Epithelial cell of prostate (primary cell): ENCODE measurements at places on chromosomes 1 and 21.

- DNase-seq = no peak
Observed at GRCh38 chr1:181057079-181057478, 23.3 kb downstream of the MR1 start.

GRCh38 chr1:11301601-11302000 is 28.6 kb downstream of the UBIAD1 start:
- DNase-seq = no peak

DNA sequence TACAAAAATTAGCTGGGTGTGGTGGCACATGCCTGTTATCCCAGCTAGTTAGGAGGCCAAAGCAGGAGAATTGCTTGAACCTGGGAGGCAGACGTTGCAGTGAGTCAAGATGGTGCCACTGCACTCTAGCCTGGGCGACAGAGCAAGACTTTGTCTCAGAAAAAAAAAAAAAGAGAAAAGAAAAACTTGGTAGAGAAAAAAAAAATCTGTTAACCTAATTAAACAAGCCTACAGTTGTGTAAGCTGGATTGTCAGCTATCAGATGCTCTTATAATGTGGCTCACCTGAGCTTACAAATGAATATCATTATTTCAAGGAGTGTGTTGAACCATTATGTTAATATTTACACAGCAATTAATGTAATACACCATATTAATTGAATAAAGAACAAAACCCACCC is 26.4 kb upstream of the EYA3 start:
- no peak for DNase-seq

DNA sequence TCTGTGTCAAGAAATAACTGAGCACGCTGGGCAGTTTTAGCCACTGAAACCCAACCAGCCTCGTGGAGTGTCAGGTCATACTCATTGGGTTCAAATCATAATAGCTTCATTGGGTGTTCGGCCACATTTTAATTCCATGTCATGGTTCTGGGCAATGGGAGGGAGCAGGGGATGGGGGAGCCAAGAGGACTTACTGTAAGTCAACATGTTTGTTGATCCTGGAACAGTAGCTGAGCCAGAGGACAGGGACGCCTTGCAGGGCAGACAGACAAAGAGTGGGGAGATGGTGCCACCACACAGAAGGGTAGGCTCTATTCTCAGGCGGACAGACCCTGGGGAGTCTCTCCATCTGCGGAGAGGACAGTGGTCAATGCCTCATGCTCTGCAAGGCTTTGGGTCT is 161.1 kb downstream of the ZBTB18 start:
- DNase-seq = no peak

DNA sequence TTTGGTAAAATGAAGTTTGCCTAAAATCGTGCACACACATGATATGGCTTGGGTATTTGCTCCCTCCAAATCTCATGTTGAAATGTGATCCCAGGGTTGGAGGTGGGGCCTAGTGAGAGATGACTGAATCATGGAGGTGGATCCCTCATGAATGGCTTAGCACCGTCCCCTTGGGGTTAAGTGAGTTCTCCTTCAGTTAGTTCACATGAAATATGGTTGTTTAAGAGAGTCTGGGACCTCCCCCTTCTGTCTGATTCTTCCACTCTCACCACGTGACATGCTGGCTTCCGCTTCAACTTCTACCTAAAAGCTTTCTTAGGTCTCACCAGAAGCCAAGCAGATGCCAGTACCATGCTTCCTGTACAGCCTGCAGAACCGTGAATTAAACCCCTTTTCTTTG is 58.4 kb downstream of the SIPA1L2 start:
- no peak for DNase-seq

GRCh38 chr1:19457607-19458006 is 27.7 kb downstream of the CAPZB start:
- DNase-seq = no peak

- DNase-seq = no peak
Observed at GRCh38 chr1:199612976-199613774, 414.3 kb upstream of the NR5A2 start.

GRCh38 chr21:39612233-39613040 is at the start of gene B3GALT5:
B3GALT5 (plus strand) TSS chr21:39612940; CDS start chr21:39660560, 47,620 bp downstream.
- DNase-seq = no peak

GRCh38 chr1:207845109-207845508 is 65.8 kb downstream of the CD34 start:
- no peak for DNase-seq

GRCh38 chr1:27600498-27601175 is 3.3 kb downstream of the AHDC1 start:
- DNase-seq = no peak

GRCh38 chr1:206466840-206467649 is 3.2 kb upstream of the IKBKE start:
- DNase-seq = no peak

- DNase-seq = no peak
Observed at GRCh38 chr1:99784809-99785255, 18.4 kb upstream of the FRRS1 start.
